Spinal cord (tissue), 10 donors: ENCODE measurements at places on chromosomes 11 and 22.

- DNase-seq: no peak
These were observed 57.2 kb upstream of the PRDM11 start for GRCh38 chr11:45089251-45089650.

DNA sequence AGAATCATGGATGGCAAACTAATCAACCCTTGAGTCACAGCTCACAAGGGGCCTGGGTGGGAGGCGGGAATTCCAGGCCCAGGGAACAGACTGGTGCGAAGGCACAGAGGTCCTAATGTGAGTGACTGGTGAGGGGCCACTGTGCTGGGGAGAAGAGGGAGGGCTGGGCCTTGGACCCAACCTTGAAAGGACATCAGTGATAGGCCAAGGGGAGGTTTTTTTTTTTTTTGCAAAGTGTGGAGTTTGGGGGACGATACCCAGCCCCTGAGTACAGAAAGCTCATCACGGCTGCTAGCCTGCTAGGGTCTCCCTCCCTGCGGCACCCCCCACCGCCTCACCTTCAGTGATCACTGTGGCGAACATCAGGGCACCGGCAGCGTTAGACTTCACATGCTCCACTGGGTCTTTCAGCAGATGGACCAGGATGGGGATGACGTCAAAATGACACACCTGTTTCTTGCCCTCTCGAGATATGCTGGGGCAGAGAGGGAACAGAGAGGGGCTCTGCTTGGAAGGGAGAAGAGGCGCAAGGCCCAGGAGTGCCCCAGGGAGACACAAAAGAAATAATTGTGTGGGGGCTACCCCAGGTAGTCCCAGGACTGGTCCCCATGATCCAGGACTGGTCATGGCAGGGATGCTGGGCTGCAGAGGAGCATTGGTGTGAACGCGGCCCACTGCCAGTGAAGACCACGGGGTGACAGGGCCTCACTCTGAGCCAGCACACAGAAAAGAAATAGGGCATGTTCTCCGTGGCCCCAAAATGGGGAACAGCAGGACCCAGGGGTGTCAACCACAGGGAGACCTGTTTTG lies 8.6 kb upstream of the GNAZ start:
- DNase-seq: no peak

GRCh38 chr11:8698917-8699441 lies 16.4 kb downstream of the RPL27A start:
- DNase-seq: no peak

- no peak for DNase-seq
These were observed 25.7 kb upstream of the CDC42EP2 start for GRCh38 chr11:65288706-65289536.

DNA sequence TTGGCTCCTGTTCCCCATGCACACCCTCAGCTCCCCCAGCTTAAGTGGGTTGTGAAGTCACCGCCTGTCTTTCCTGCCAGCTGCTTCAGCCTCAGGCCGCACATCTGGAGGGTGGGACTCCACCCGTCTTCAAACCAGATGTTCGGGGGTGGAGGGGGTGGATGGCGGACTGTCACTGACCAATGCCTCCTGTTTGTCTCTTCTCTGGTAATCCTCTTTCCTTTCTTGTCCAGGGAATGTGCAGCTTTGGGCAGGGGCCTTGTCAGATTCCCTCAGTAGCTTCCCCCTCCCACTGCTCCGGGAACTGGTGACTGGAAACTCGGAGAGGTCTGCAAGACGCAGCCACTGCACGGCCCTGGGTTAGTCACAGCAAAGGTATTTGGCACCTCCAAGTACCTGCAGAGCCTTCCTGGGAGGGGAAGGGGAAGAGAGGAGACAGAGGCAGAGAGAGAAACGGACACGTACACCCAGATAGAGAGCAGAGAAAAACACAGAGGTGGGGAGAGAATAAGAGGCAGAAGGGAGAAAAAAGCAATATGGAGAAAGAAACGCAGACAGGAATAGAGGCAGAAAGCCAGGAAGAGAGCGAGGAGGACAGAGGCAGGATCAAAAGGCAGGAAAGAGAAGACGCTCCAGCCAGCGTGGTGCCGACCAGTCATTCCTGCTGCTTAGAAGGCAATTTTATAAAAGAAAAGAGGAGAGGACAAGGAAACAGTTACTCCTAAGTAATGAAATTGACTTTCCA lies 56.1 kb upstream of the TIMP3 start:
- no peak for DNase-seq

DNA sequence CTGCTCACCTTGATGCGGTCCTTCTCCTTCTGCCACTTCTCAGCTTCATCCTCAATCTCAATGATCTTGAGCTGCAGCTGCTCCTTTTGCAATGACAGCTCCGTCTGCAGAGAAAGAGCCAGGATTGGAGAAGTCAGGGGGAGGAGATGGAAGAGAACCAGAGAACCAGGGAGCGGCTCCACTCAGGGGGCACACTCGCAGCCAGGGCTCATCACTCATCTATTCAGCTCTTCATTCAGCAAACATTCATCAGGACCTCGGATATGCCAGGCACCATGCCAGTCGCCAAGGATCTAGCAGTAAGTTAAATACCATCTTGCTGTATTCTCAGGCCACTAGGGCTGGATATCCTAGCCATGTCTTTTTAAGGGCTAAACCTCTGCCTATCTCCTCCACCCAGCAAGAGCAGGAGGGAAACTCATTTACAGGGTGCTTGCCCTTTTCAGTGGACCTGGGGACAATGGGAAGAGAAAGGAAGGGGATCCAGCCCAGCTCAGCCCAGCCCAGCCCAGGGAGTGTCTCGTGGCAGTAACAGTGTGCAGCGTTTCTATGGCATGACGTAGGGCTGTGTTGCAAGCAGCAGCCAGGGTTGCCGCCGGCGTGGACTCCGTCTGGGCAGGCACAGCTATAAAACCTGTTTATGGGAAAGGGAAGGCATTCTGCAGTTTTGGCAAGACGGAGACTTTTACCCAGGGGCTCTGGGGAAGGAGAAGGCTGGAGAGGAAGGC lies 9.4 kb downstream of the TRIM29 start:
- DNase-seq: peak; percentile 22

GRCh38 chr22:29225422-29226090 lies 19.9 kb downstream of the EMID1 start:
- no peak for DNase-seq

- peak; percentile 60 for DNase-seq
These were observed 1.1 kb upstream of the CHRM4 start for GRCh38 chr11:46392421-46393230.

- DNase-seq: no peak
These were observed 342.7 kb upstream of the SYN3 start for GRCh38 chr22:33400891-33401290.

DNA sequence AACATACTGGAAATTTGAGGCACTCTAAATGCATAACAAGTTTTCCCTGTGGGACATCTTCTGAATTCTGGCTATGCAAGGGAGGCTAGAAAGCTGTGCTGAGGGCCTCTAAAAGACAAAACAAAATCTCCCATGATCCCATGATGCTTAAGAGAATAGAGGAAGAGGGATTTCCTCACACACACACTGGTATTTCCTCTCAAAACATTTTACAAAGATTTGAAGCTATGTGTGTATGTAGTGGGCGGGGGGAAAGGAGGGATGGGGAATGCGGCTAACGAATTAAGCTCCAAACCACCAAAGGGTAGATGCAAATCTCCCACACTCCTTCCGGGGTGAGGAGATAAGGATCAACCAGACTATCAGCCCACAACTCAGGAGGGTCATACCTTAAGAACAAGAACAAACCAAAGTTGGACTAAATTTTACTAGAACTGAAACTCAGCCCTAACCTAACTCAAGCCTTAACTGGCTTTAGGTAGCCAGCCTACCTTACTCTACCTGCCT lies 6.0 kb downstream of the OR2AT4 start:
- no peak for DNase-seq

DNA sequence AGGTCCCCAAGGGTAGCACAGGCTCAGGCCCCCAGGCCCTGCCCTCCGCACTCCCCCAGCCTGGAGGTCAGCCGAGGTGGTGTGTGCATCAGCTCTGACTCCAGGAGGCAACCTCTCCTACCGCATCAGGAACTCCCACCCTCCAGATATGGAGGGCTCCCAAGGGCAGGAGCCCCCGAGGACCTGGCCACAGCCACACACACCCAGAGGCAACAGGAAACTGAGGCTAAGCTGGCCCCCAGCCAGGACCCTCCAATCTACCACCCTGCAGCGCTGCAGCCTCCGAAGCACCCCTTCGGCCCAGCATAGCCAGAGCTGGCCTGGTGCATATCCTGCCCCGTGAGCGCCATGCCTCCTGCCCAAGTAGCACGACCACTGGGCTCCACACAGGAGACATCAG lies 104.0 kb downstream of the MED15 start:
- no peak for DNase-seq

- DNase-seq: no peak
These were observed 5.0 kb upstream of the MRPL11 start for GRCh38 chr11:66443602-66444001.

DNA sequence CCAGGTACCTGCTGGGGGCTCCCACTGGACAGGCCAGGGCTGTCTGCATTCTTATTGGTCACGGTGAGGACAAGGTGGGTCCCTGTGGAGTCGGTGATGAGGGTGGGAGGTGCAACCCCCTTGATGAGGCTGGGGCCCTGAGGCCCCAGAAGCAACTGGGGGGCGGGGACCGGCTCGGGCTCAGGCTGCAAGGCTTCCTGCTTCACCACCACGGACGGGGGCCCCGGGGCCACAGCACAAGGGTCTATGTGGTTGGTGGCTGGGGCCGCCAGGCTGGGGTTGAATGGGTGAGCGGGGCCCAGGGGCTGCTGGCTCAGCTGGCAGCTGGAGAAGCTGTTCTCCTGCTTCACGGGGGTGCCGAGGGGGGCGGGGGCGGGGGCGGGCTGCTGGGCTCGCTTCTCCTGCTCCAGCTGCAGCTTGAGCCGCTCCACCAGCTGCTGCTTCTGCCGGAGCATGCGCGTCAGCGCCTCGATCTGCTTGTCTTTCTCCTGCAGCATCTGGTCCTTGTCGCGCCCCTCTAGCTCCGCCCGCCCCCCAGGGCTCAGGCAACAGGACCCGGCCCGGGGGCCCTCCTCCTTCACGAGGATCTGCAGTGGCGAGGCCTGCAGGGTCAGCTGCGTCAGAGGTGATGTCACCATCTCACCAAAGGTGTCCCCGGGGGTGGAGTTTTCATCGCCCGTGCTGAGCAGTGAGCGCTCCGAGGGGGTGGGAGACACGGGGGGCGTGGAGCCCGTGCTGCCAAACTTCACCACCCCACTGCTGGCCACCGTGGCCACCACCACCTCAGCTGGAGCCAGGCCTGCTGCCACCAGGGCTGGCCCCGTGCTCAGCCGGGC lies 48.2 kb downstream of the SGSM3 start:
- peak; percentile 86 for DNase-seq

DNA sequence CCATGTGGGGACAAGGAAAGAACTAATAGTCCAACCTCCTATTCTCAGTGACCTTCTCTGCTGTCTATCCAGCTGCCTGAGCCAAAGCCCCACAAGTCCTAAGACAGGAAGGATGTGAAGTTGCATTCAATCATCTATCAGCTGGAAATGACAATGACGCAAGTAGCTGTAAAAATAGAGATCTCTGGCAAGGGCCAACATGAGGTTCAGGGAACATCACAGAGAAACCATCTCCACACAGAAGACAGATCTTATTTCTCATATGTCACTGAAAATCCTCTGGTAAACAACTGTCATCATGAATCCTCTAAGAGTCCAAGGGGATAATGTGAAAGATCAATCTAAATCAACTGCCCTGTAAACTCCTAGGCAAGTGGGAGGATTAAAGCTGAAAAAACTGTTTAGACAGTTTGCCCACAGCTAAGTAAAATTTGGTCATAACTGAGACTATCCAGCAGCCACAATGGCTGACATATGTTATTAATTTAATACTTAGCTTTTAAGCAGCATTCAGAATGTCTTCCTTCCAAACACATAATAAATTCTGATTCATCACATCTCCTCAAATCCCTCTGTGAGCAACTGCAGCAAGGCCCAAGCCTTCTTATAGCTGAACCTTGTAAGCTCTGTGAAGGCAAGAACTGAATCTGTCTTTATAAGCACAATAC lies 52.1 kb downstream of the ALG9 start:
- DNase-seq: no peak

GRCh38 chr22:37917874-37918548 lies 11.9 kb downstream of the MICALL1 start:
- DNase-seq: no peak

GRCh38 chr11:85941380-85941973 lies 86.3 kb downstream of the CCDC83 start:
- no peak for DNase-seq

GRCh38 chr11:6557761-6558674 lies 45.4 kb downstream of the RRP8 start:
- DNase-seq: no peak
